HepG2 (cell line): ENCODE measurements at places on chromosomes 3 and 15. TPM values are rescaled to one million over a fixed set of nuclear protein-coding genes. Genes with fewer than 3 reads are reported as not detected.
A peak's percentile ranks its signal among the peaks of the same experiment; 100 is the strongest.

GRCh38 chr3:10845839-10846656, 30.0 kb downstream of the SLC6A11 start:
- H3K4me3 ChIP-seq = no peak overlapping the region
- H3K4me1 ChIP-seq = no peaks in the 10 kb centered on the region
- no peak for DNase-seq
- H3K27me3 ChIP-seq = peaks cover 1% of the 10 kb centered on the region; the same call in 1 of the 2 replicates
- no peak overlapping the region for H3K27ac ChIP-seq

Gene NDN
- not detected in 2 replicates for total RNA-seq

DNA sequence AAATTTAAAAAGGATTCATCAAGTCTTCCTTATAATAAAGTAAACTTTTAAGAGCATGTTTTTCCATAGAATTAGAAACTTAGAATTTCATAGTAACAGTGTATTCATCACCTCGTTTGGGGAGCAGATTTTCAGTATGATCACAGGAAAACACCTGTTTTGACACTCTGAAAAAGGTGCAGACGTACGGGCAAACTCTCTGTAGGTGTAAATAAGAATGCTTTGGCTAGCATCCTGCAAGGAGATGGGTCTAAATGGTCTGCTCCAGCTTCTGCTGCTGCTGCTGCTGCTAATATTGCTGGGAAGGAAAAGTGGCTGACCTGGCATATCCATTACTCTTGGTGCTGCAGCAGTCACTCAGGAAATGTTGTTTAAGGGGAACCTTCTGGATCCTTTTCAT, 66.0 kb downstream of the MBNL1 start:
- no peak overlapping the region for H3K4me3 ChIP-seq
- H3K27ac ChIP-seq = no peak overlapping the region
- DNase-seq = no peak
- H3K4me1 ChIP-seq = peaks cover 14% of the 10 kb centered on the region
- peaks cover 6% of the 10 kb centered on the region for H3K36me3 ChIP-seq
- H3K27me3 ChIP-seq = no peaks in the 10 kb centered on the region

DNA sequence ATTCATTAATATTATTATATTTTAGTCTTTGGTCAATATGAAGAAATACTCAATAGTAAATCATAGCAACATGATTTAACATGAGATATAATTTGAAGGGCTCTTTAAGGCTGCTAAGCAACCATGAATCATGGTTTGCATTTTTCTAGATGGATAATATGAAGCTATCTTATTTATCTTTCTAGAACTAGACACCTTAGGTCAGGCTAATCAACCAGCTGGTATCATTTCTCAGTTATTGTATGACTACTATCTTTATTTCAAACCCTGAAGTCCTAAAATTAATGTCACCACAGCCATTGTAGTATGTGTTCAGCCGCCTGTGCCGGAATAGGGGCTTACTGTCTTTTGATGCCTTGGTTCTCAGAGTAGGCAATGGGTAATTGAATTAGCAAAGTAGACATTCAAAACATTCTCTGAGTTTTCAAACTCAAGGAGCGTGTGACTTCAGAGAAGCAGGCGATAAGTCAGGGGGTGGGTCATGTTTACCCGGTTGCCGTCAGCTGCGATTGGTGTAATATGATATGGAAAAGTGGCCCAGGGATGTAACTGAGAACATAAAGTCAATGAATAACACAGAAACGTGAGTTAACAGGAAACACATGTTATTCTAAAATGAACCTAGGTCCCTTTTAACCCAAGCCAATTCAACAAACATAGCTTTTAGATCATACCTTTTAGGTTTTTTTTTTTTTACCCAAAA, 93.4 kb upstream of the CTDSPL start:
- H3K36me3 ChIP-seq = no peaks in the 10 kb centered on the region
- H3K4me3 ChIP-seq = no peak overlapping the region
- H3K27me3 ChIP-seq = peaks cover 9% of the 10 kb centered on the region
- peaks cover 54% of the 10 kb centered on the region for H3K4me1 ChIP-seq
- H3K27ac ChIP-seq = no peak overlapping the region
- DNase-seq = peak; percentile 40

DNA sequence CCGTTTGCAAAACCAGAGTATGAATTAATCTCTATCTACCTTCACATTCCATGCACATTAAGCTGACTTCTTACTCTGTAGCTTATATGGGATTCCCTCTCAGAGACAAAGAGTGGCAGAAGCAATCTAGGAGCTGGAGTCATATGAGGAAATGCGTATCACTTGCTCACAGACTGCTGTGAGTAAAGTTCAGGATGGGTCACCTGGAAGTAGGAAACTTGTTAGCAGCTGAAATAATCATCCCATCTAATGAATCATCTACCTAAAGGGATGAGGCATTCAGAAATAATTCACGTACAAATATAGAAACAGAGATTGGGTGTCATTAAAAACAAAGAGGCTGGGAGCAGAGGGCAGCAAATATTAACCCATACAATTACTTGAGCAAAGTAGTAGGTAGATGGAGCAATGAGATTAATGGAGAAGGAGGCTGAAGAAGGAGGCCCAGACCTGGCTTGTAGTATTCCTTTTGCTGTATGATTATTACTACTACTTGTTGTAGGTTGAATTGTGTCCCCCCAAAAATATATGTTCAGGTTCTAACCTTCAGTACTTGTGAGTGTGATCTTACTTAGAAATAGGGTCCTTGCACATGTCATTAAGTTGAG, 866.3 kb downstream of the ROBO2 start:
- no peaks in the 10 kb centered on the region for H3K36me3 ChIP-seq
- no peaks in the 10 kb centered on the region for H3K4me1 ChIP-seq
- no peak overlapping the region for H3K4me3 ChIP-seq
- no peak overlapping the region for H3K27ac ChIP-seq

Gene ANKRD63
- total RNA-seq = not detected in 2 replicates
